Thoracic aorta (tissue), 2 donors: ENCODE measurements at places on chromosomes 4 and X. TPM values are rescaled to one million over a fixed set of nuclear protein-coding genes. Genes with fewer than 3 reads are reported as not detected.

DNA sequence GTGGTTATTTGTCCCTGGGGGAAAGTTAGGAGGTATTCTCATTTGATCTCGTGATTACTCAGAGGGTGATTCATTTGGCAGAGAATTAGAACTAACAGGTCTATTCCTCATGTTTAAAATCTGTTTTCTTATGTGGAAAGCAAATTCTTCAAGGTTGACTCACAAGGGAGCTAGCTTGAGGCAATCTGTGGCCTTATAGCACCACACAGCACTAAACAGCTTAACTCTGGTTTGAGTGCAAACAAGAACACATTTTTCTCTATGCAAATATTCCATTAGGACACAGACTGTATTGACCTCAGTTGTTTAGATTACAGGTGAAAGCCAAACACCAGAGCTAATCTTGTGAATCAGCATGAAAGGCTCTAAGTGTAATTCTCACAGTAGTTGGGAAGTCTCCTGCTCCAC lies 694.4 kb upstream of the POU3F4 start:
- H3K4me3 ChIP-seq, result no peak overlapping the region
- H3K4me1 ChIP-seq, result no peaks in the 10 kb centered on the region
- no peaks in the 10 kb centered on the region for H3K27me3 ChIP-seq
- no peak for DNase-seq

DNA sequence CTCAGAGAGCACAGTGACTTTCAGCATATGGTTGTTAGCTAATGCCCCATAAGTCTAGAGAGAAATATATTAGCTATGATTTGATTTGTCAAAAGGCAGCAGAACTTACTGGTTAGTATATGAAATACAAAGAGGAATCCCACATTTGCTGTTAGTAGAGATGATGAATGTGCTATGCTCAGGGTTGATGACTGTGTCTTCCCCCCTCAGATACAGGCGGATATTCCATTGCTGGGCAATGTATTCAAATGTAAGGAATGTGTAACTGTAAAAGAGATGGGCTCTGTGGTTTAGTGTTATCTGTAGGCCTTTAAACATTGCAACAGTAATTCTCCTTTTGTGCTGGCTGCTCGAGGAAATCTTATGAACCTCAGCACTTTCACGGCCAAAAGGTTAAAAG lies 528.9 kb upstream of the ARX start:
- no peaks in the 10 kb centered on the region for H3K4me1 ChIP-seq
- H3K4me3 ChIP-seq, result no peak overlapping the region
- no peak for DNase-seq
- no peaks in the 10 kb centered on the region for H3K27me3 ChIP-seq
- no peak overlapping the region for H3K27ac ChIP-seq

DNA sequence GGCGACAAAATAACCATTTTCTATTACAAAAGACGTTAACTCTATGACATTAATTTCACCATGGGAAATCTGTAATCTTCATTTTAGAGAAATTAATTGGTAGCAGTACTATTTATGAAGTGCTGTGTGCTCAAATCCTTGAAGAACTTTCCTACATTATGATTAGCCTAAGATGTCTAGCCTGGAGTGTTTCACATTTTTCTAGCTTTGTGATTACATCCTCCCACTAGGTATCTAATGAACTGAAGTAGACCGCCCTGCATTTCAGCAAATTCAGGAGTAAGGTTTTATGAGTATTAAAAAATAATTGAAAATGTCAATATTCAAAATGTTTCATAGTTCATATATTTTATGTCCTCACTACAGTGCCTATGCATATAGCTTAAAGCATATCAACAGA lies 713.1 kb downstream of the CCSER1 start:
- no peaks in the 10 kb centered on the region for H3K4me1 ChIP-seq
- no peak overlapping the region for H3K27ac ChIP-seq
- no peaks in the 10 kb centered on the region for H3K27me3 ChIP-seq
- no peak for DNase-seq
- no peaks in the 10 kb centered on the region for H3K36me3 ChIP-seq

PPP1R2C gene
- total RNA-seq, result not detected

GAB1 gene
- total RNA-seq, result 77.3 TPM
